RWPE1 (cell line): ENCODE measurements at places on chromosomes 2 and 18.

DNA sequence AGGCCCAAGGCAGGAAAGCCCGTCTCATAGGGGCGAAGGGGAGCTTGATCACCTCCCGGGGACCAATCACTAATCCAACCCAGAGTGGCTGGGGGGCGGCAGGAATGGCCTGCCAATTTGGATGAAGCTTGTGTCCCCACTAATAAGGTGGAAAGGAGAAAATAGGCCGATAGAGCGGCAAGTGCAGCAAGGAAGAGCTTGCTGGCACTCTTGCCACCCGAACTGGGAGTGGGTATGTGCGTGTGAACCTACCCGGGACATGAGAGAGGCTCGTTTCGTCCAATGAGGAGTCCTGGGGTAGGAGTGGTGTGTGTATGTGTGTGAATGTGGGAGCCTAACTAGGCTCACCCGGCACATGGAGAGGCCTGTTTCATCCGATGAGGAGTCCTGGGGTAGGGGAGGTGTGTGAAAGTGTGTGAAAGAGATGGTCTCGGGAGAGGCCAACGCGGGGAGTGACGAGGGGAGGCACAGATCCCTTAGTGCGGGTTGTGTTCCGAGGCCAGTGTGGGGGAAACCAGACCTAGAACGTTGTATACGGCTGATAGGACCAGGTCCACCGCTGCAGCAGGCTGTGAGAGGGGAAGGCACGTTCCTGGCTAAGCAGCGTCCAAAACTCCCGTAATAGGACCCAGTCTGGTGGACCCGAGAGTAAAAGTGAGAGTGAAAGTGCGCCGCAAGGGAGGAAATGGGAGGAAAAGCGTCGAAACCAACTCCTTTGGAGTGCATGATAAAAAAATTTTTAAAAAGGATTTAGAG lies 47.1 kb upstream of the SELENOI start:
- peak; percentile 37 for DNase-seq

- no peak for DNase-seq
Observed at GRCh38 chr2:219560893-219561178, 10.5 kb downstream of the OBSL1 start.

DNA sequence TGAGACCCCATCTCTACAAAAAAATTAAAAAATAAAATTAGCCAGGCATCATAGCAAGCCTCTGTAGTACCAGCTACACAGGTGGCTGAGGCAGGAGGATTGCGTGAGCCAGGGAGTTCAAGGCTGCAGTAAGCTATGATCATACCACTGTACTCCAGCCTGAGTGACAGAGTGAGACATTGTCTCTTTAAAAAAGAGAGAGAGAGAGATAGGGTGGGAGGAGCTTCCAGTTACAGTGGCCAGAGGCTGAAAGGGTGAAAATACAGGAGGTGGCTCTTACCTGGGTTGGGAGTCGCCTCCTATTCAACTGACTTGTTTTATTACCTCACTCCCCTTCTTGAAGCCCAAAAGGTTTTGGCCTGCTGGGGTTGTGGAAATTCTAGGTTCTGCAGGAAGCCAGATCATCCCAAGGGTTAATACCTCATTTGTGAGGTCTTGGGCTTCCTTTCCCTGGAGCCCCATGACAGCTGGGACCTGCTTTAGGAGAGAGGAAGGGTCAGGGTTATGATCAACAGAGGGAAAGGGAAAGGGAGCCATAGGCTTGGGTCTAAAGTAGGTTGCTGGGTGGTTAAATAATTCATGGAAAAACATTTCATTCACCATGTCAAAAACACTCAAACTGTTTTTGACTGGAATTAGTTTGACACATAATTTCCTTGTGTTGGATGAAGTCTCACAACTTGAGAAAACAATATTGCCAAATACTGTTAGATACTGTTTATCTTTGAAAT lies 17.4 kb downstream of the DYNC2LI1 start:
- DNase-seq, result no peak

DNA sequence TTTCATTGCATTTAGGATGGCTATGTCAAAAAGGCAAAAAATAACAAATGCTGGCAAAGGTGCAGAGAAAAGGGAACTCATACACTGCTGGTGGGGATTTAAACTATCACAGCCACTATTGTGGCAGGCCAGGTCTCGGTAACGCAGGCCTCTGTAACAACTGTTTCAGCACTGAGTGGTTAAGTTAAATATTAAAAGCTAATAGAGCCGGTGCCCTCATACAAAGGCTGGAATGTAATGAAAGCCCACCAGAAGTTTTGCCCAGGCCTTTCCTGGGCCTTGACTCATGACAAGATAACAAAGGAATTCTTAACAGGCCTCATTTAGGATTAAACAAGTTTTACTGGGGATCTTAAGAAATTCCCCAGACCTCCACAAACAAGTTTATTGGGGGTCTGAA lies 10.7 kb downstream of the MERTK start:
- no peak for DNase-seq

GRCh38 chr2:130354139-130354428 lies 1.8 kb upstream of the PTPN18 start:
- no peak for DNase-seq
